ENCODE measurements at places on chromosomes 5 and 9.

DNA sequence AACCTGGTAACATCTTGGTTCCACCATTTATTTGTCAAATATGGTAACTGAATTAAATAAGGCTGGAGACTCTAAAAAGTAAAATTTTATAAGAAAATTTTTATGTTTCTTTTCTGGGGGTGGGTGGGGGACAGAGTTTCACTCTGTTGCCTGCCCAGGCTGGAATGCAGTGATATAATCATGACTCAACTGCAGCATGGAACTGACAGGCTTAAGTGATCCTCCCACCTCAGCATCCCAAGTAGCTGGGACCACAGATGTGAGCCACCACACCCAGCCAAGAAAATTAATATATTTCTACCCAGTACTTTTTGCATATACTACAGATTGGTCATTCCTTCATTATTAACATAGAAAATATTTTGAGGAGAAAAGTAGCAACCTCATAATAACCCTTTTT lies 216.9 kb downstream of the DEPDC1B start:
- DNase-seq: no peak

DNA sequence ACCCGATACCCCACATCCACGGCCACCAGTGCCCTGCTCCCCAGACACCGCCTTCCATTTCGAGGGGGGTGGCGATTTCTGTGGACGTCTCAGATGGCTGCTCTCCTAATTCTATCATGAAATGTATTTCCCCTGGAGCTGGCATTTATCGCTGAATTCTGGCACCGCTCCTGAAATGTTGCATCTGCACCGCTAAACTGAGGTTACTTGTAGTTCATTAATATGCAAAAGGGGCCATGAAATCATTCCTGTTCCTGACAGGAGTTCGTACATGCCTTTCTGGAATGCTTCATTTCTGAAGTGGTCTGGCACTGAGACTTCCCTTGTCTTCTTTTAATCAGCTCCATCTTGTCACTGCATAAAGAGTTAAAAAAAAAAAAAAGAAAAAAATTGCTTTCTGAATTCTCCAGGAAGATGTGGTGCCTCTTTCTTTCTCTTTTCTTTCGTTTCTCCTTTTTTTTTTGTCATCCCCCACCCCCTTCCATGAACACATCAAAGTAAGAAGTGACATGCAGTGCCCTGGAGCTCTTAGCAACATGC lies 97.7 kb upstream of the SMARCA2 start:
- DNase-seq: no peak

DNA sequence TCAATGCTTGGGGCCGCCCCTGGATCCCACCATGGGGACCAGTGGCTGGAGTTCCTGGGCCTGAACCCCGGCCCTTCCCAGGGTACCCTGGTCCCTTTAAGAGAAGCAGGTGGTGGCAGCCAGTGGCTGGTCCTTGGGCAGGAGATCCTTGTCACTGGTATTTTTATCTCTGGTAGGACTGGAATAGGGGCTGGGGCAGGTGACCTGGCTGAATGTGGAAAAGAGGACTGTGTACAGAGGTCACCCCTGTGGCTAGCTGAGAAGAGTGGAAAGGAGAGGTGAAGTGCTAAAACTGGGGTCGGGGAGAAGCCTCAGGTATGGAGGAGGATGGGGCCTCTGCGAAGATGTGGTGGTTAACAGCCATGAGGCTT lies 7.0 kb downstream of the CRAT start:
- no peak for DNase-seq

DNA sequence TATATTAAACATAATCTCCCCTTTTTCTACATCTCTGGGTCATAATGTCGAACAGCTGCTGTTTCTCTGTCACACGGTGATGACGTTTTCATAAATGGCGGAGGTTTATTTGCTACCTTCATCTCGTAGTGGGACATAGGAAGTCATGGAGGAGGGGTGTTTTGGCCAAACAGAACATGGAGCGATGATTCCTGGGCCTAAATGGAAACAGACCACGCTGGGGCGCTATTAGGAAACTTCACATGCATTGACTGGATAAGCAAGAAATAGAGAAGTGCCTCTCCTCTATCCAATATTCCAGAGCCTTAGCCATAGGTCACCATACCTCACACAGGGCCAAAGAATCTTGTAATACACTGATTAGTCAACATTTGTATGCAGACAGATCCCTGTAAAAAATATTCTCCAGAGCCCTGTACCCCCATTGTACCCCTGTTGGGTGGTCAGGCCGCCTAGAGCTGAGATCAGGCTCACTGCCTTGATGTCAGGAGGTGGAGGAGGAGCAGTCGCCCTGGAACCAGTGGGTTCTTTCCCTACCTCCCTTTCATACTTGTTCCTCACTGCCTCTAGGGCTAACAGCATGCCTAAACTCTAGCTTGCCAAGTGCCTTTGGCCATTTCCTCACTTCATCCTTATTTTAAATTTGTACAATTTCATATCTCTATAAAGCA lies 77.8 kb upstream of the SPIN1 start:
- no peak for DNase-seq

GRCh38 chr9:35000535-35001284 lies 11.2 kb downstream of the DNAJB5 start:
- no peak for DNase-seq

DNA sequence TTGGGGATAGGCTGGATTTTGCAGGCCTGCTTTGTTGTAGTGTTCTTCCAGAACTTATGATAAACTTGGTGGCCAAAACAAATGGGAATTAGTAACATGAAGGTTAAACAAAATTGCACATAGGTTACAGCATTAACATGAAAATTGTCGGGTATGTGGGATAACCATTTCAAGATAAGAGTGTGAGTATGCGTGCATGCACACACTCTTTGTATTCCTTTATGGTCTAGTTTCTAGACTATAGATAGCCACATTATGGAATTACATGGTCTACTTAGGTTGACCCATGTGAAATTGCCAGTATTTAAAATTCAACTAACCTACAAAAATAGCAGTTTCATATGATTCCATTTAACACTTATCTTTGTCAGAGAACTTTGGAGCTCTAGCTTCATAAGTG lies 1.4 kb downstream of the HMGCR start:
- DNase-seq: no peak

DNA sequence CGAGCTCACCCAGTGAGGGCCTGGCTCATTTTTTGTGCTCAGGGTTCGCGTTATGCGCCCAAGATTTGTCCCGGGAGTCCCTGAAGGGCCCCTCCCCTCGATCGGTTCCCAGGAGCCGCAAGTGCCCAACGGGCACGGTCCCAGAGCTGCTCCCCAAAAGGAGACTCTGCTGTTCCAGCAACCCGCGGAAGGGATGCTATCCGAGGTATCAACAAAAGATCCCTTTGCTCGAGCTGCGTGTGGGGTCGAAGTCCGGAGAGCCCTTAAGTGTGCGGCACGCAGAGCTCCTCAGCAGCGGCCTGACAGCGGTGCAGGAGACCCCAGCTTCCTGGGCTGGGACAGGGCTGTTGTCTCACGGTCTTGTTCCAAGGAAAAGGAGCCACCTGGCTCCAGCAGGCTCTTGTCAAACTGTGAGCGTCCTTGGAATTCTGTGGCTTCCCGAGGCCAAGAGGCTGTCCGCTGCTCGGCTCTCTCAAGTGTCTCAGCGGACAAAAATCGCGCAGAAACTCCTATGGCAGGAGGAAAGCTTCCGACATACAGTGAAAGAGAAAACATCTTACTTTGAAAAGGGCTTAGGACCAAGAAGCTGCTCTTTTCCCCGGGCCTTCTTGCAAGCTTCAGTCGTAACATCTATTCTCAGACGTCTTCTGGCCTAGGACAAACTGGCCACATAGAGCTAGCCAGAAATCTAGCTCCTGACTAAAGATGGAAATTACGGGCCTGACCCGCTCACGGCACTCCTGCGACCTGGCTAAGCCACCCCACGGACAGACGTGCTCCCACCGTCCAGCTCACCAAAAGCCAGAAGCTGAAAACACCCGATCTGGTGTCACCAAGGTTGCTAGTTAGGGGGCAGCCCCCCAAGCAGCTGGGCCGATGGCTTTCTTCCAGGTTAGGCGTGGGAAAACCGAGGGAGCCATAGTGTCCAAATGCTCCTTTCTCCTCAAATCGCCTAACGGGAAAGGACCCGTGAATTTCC lies 2.6 kb upstream of the FOXB2 start:
- no peak for DNase-seq

DNA sequence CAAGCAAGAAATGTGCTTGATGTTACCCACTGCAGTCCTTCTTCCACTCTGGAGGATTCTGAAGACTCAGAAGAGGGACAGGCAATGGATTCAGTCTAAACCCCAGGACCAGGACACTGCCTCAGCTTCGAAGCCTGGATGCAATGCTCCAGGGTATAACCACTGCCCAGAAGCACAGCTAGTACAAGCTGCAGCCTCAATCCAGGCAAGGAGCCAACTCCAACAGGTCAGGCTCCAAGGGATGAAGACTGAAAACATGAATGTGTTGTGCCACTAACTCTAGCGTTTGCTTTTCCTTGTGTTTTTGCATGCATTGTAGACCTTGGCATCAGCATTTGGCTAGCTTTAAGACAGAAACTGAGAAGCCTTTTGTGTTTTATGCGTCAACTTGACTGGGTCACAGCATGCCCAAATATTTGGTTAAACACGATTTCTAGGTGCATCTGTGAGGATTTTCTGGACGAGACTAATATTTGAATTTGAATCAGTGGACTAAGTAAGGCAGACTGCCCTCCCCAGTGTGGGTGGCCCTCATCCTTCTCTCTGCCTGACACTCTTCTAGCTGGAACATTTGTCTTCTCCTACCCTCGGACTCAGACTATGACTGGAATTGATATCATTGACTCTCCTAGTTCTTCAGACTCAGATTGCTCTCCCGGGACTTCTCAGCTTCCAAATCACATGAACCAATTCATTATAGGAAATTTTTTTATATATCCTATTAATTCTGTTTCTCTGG lies 20.5 kb upstream of the GPX3 start:
- DNase-seq: no peak

- DNase-seq: no peak
Observed at GRCh38 chr5:58985759-58986158, 402.9 kb downstream of the RAB3C start.

GRCh38 chr9:693201-694091 lies 148.1 kb upstream of the DMRT1 start:
- DNase-seq: peak; percentile 61

DNA sequence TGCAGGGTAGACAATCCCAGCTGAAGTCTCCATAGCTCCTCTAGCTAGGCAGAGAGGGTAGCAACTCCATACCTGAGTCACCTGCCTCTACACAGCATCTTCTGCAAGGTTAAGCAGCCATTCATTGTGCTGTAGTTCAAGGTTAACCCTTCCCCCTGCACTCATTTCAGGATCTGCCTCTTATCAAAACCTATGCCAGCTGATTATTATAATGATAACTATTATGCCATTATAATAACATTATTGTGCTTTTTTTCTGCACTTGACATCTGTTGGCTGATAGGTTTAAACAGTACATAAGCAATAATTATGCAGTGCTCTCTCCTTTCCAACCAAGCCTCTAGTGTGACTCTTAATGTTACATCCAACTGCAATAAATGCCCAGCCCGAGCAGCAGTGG lies 17.3 kb downstream of the SIL1 start:
- DNase-seq: no peak

DNA sequence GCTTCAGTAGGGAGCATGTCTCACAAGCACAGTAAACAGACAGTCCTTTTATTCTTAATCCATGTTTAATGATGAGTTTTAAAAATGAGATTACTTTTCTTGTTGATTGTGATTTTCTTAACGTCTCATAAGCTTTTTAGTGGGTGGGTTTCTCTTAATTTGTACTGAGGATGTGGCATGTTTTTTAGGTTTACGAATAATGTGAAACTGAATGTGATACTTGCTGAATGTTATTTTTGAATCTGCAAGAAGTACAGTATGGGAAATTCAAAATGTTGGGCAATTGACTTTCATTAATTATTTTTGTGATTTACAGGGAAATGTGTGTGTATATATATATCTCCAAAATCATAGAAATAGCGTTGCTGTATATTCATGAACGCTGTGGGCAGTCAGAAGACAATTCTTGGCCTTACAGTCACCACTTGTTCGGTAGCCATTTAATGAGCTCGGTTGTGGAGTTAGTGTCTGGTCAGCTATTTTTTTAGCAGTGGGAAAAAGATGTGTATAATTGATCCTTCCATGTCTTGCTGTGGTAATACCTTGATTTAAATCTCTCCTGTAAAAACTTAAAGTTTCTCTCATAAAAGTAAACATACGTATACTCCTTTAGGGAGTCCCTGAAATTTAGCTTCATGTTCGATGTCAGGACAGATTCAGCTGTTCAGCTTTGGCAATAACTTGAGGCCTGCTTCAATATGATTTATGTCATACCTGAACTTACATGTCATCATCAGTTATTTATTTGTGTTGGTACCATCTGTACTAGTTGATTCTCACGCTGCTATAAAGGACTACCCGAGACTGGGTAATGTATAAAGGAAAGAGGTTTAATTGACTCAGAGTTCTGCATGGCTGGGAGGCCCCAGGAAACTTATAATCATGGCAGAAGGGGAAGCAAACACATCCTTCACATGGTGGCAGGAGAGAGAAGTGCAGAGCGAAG lies 15.0 kb downstream of the ICE1 start:
- DNase-seq: no peak

DNA sequence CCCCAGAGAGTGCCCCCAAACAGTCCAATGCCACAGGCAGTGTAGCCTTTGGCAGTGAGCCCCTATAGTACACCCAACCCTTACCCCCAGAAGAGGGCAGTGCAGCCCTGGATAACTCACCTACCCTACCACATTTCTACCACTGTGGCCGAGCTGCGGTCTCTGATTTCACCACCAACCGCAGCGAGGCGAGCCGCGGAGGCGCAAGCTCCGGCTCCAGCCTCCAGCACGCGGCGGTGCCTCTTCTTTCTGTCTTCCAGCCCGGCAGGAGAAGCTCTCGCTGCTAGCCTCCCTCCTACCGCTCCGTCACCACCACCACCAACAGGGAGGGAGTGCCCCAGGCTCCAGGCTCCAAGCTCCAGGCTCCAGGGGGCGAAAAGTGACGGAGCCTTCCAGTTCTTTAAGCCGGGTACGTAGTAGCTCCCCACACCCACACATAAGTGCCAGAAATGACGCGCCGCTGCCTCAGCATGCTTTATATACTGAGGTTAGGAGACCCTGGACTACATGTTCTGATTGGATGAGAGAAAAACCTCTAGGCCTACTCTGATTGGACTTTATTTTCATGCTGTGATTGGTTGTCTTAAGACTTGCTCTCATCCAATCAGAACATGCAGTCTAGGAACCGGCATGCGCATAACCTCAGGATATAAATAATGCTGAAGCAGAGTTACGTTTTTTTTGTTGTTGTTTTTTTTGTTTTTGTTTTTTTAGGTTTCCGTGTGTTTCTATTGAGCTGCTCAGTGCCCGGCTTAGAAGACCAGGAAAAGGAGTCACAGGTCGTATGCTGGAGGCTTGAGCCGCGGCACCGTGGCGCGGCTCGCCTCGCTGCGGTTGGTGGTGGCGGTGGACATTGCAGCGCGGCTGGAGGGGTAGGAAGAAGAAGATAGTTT lies at the start of gene PCAT7:
Gene PCAT7, plus strand, starts transcription at position 645 of the 893 bp plus-strand sequence.
- no peak for DNase-seq

- DNase-seq: no peak
Observed at GRCh38 chr9:128841694-128842492, 12.3 kb upstream of the SPOUT1 start.

GRCh38 chr9:132241840-132242620 lies 80.2 kb downstream of the NTNG2 start:
- no peak for DNase-seq

- no peak for DNase-seq
Observed at GRCh38 chr5:44993286-44993685, 184.5 kb downstream of the MRPS30 start.

Measured in forelimb muscle (tissue), 1 donor.